ENCODE measurements at places on chromosomes 6 and 20.

DNA sequence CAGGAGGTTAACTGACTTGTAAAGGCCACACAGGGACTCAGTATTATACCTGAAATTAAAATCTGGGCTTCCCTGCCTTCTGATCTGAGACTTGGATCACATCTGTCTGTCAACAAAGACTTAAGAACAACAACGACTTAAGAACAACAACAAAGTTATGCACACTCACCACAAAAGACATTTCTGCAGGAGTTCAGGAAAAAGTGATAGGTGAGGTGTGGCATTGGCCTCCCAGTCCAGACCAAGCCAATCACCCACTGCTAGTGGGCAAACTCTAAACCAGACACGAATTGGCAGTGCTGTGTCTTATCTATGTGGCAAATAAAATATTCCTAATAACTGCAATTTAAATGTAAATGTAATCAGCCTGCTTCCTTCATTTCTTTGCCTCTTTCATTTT is 61.3 kb downstream of the PRDM1 start:
- DNase-seq, result no peak

- DNase-seq, result no peak
These were observed 33.4 kb upstream of the TCP11 start for GRCh38 chr6:35174501-35174900.

DNA sequence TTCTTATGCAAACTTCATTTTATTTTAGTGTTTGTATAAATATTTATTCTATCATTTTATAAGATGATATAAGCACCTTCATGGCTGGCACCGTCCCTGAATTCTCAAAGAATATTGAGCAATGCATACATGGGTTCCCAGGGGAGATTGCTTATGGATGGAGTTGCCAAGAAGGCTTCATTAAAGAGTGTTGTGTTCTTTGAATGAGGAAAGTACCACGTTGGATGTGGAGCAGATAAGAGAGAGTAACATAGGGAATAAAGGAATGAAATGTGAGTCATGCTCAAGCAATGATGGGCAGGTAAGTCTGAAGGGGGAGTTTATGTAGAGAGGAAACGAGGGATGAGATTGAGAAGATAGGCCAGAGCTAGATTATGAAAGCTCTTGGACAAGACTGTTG is 10.3 kb downstream of the DSE start:
- no peak for DNase-seq

- no peak for DNase-seq
These were observed 885 bp downstream of the NTSR1 start for GRCh38 chr20:62709537-62709905.

GRCh38 chr20:47999166-47999565 is 213.9 kb upstream of the SULF2 start:
- DNase-seq, result no peak

- DNase-seq, result no peak
These were observed 26.0 kb upstream of the PLAGL1 start for GRCh38 chr6:144033816-144034735.

DNA sequence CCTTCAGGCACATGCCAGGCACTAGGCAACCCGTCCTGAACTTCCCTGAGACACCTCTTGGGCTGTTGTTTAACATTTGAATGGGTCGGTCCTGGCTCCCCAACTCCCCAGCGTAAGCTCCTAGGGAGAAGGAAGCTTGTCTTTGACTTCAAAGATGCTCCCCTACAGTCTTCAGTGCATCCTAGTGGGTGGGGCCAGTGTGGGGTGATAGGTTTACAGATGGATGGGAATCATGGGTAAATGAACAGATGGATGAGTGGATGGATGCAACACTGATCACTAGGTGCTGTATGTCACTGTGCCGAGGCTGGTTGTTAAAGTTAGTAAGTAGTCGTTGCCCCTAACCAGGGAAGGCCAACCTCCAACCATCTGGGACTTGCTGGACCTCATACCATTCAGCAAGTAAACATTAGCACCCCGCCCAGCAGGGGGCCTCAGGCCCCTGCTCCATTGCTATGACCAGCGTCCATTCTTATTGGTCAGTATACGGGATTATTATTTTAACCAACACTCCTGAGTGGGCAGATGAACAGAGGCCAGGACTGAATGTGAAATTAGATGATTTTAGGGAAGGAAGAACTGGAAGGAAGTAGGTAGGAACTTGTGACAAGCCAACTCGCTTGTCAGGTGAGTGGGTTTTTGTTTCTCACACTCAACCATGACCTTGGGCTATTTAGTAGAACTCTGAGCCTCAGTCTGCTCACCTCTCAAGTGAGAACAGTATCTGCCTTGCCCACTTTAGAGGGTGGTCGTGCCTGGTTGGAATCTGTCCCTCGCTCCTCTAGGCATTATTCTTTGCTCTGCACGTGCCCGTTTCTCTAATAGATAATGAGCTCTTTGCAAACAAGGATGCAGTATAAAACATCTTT is 82.9 kb upstream of the FOXP4 start:
- DNase-seq, result no peak

- no peak for DNase-seq
These were observed 418.4 kb downstream of the CD109 start for GRCh38 chr6:74114428-74114827.

GRCh38 chr6:129181001-129181400 is 298.1 kb downstream of the LAMA2 start:
- DNase-seq, result no peak

GRCh38 chr6:127786109-127786508 is 114.7 kb downstream of the THEMIS start:
- no peak for DNase-seq

DNA sequence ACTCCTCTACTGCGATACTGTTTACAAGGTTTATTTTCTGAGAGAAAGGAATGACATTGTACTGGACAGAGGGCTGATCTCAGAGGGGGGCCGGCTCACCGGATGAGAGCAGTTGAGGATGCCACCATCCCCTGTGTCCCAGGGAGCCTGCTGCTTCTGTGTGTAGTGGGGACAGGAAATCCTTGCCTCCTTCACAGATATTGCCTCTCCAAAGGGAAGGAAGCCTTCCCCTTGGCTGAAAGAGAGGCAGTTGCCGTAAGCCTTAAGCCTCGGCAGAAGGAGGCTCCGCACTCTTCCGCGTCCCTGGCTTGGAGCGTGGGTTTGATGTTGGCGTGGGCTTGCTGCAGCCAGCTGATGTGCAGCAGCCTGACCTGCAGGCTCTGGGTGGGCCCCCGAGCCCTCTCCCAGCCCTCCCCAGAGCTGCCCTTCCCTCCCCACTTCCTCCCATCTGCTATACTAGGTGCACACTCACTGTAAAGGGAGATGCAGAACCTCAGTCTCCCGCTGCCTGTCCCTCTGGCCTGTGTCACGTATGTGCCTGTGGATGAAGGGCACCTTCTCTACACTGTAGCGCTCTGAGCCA is 45.7 kb upstream of the RPS6KA2 start:
- no peak for DNase-seq
